ENCODE measurements at places on chromosomes 3 and 15.

GRCh38 chr3:53511246-53511645, 16.8 kb downstream of the CACNA1D start:
- DNase-seq = no peak

DNA sequence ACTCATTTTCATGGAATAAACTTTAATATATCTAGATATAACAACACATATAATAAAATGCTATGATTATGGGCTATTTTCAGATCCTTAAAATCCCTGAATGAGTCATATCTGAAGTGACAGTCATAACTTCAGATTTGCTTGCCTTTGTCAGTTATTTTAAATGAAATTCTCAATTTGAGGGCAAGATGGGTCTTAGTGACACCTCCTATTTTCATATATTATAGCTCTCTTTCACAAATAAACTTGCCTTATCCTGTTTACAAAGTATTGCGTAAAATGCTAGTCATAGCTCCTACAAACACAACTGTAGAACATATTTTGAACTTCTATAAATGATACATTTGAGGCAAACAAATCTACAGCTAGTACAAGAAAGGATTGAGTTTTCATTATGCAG, 6.2 kb upstream of the THRB start:
- no peak for DNase-seq

- DNase-seq = no peak
Observed at GRCh38 chr3:65678516-65678915, 360.2 kb downstream of the MAGI1 start.

DNA sequence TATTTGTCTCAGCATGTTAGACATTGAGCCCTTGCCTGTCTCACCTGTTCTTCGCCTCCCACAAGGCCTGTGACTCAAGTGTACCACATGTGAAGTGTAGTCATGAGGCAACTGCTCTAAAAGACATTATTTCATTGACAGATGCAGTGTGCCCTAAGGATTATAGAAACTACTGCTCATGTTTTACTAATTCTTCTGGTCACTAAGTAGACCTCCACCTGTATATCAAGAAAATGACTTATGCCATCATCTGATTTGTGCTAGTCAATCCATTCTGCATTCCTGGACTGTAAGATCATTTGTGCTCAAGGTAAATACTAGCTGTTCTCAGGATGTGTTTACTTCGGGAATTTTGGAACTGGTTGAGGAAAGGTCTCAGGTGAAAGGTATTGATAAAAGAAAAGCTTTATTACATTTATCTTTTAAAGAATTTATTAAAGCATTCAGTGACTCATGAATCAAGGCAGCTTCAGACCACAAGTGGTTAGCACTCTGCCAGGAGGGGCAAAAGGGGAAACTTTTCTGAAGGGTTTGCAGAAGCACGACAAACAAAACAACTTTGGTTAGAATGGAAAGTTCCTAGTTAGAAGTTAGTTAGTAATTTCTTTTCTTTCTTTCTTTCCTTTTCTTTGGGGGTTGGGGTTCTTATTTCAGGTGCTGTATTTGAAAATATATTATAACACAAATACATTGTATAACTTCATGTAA, 465.3 kb upstream of the CBLB start:
- DNase-seq = peak; percentile 52

- no peak for DNase-seq
Observed at GRCh38 chr3:24184528-24185176, 239.6 kb downstream of the NR1D2 start.
